Stimulated activated CD8-positive, alpha-beta memory T cell treated with anti-CD3 and anti-CD28 coated beads, Interleukin-4, amount 100 ng/mL, for 4 hours (primary cell): ENCODE measurements at places on chromosomes 16 and 17.

DNA sequence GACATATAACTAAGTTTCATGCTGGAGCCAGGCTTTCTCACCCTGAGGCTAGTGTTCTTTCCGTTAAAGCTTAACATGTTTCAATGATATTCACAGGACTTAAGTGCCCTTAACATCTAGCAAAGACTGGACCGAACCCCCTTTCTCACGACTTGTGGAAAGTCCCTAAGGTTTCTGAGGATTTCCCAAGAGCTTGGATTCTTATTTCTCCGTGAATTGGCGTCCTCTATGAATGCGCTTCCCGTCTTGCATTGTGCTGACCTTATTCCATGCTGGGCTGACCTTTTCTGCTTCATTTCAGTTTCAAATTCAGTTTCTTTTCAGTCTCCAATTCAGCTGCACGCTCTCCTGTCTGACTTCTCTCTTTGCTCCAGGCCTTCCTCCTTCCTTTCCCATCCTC, 206.4 kb downstream of the HS3ST3A1 start:
- no peak for DNase-seq

GRCh38 chr17:72421128-72422092, 300.6 kb downstream of the SOX9 start:
- no peak for DNase-seq

- DNase-seq, result no peak
Observed at GRCh38 chr16:58661199-58661830, 23.3 kb downstream of the SLC38A7 start.

- no peak for DNase-seq
Observed at GRCh38 chr17:43768382-43768781, 9.8 kb upstream of the SOST start.

GRCh38 chr17:14590459-14591250, 289.8 kb downstream of the HS3ST3B1 start:
- no peak for DNase-seq

GRCh38 chr17:46035112-46035818, 36.2 kb downstream of the STH start:
- no peak for DNase-seq

GRCh38 chr17:61551255-61551742, 39.7 kb downstream of the NACA2 start:
- no peak for DNase-seq

GRCh38 chr16:86181526-86181925, 282.6 kb downstream of the IRF8 start:
- no peak for DNase-seq

- no peak for DNase-seq
Observed at GRCh38 chr17:4248504-4249277, 15.1 kb downstream of the ANKFY1 start.

- no peak for DNase-seq
Observed at GRCh38 chr17:60141111-60142018, 8.4 kb upstream of the CA4 start.

DNA sequence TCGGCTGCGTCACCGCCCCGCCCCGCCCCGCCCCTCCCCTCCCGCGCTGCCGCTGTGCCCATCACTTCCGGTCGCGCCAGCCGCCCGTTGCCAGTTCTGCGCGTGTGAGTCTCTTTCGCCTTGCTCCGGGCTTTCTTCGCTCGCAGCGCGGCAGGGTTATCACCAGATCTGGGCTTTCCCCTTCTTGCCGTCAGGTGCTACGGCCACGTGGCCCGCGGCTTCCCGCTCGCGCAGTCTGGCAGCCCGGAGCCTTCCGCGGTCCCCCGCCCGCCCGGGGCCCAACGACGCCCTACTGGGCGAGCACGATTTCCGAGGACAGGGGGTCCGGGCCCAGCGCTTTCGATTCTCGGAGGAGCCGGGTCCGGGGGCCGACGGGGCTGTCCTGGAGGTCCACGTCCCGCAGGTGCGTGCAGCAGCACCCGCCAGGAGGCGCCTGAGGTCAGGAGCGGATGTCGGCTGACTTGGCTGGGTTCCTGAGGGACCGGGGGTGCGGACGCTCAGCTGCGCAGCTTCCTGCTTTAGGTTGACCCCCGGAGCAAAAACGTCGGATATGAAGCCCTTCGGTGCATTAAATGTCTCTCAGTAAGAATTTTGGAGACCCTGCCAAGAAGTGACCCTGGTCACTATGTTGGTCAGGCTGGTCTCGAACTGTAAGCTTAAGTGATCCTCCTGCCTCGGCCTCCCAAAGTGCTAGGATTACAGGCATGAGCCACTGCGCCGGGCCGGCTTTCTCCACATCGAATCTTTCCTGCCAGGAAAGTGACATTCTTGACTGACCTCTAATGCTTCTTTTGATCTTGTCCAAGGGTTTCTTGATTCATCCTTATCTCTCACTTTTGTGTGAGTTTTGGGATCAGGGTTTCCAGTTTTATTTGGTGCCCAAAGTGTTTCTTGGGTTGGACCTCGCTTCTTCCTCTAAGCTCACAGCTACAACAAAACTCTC, at the start of gene METTL23:
Gene METTL23, plus strand, starts transcription at position 64 of the 943 bp plus-strand sequence. CDS start 2,872 bp downstream, outside the sequence.
- no peak for DNase-seq

GRCh38 chr16:78987666-78988065, 612.9 kb downstream of the MAF start:
- no peak for DNase-seq

GRCh38 chr17:8572764-8573163, 57.8 kb downstream of the MYH10 start:
- DNase-seq, result no peak

DNA sequence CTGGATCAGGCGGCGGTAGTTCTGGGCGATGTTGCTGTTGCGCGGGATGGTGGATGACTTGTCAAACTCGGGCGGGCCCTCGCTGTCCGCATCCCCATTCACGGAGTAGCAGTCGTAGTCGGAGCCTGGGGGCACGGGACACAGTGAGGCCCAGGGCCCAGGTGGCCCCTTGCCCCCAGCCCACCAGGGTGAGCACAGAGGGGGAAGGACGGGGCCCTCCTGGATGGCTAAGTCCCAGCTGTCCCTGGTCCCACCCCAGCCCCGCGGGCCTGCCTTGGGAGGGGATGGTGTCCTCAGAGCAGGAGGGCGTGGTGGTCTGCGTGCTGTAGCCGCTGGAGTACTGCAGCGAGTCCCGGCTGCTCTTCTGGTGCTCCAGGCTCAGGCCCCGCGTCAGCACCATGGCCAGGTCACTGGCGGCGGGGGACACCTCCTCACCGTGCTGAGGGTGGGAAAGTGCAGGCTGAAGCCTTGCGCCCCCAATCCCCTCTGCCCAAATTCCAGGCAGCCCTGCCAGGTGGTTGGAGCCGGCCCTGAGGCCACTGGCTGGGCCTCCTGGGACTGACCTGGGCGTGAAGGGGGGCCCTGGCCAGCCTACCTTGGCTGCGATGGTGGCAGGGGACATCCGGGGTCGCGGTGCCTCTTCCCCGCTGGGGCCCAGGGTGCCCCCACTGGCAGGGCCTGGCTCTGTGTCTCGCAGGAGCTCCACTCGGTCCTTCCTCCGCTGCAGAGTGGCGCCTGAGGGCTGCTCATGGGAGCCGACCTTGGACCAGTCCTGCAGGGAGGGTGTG, 18.2 kb downstream of the IL34 start:
- DNase-seq, result no peak

DNA sequence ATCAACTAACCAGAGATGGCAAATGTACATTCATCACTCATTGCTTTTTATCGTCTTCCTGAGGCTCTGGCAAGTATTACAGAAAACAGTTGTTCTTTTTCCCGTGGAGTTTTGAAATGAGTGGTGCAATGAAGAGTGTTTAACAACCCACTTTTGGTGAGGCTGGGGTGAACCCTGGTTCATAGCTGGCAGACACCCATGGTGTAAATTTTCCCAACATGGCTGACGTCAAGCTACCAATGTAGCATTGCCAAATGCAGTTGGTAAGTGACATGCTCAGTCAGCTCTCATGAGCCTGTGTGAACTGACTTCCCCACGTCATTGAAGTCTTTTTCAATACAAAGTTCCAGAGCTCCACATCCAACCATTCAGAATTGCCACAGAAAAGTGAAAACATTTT, 386.2 kb downstream of the TMEM114 start:
- no peak for DNase-seq

DNA sequence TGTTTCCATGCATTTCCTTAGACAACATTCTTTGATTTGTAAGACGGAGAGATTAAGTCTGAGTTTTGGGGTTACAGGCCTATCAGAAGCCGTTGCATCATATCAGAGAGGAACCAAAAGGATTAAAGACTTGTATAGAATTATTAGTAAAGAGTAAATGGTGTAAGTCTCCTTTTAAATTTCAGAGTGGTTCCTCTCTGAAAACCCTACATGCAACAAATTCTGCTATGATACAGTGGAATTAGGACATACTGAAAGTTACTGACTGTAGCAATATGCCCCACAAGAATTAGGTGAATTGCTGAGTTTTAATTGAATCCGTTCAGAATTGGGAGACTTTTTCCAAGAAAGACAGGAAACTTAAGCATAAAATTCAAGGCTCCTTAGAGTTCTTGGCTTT, 221.6 kb downstream of the FTO start:
- no peak for DNase-seq

GRCh38 chr17:39271546-39271945, 45.8 kb upstream of the STAC2 start:
- no peak for DNase-seq

DNA sequence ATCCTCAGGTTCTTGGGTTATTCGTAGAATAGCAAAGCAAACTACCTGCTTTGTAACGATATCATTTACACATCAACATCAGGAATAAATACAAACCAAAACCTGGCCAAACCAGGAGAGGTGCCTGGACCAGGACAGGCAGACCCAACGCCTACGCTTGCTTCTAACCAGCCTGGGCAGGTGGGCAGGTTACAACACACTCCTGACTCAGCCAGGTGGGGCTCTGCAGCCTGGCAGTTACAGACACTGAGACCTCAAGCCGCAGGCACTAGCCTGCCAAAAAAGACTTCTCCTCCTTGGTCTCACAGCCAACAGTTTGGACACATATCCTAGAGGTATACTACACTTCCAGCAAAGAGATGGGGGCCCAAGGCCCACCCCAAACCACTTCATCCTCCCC, 14.0 kb downstream of the ANKRD11 start:
- no peak for DNase-seq

- no peak for DNase-seq
Observed at GRCh38 chr17:15654886-15655561, 29.1 kb downstream of the TRIM16 start.

DNA sequence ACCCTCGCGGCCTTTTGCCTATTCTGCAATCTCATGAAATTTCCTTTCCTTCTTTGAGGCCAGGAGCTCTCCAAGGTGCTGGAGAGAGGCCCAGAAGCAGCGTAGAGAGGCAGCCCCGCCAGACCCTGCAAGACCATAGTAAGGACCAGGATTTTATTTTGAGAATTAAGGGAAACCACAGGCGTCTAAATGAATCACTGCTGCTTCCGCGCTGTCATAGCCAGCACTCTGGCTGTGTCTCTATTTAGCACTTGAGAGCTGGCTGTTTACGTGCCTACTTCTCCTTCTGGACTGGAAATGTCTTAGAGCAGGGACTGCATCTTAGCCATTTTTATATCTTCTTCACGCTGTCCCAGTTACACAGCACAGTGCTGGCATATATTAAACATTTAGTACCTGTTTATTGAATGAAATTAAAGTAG, 37.6 kb upstream of the PIRT start:
- DNase-seq, result no peak

GRCh38 chr17:2237950-2238349, 65.6 kb downstream of the SMG6 start:
- no peak for DNase-seq

GRCh38 chr17:60442271-60443173, 20.2 kb downstream of the CHCT1 start:
- DNase-seq, result no peak

- no peak for DNase-seq
Observed at GRCh38 chr16:82082543-82083244, 47.6 kb downstream of the HSD17B2 start.

DNA sequence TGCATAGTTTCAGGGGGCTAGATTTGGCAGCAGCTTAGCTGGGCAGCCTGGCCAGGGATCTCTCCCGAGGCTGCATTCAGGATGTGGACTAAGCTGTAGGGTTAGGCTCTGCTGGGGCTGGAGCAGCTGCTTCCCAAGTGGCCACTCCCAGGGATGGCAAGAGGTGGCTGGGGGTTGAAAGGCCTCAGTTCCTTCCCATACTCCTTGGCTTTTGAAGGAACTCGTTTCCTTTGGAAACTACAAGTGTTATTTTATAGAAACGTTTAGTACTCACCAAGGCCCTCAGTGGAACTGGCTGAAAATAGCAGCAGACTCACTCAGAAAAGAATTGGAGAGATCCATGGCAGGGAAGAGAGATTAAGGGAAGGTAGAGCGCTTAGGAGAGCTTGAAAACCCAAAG, 76.4 kb downstream of the WWP2 start:
- no peak for DNase-seq

GRCh38 chr17:82222816-82223215, 6.0 kb upstream of the SLC16A3 start:
- no peak for DNase-seq

- DNase-seq, result no peak
Observed at GRCh38 chr17:77478281-77478680, 337.5 kb downstream of the SEC14L1 start.
